ENCODE measurements at places on chromosomes 3 and 15. TPM values are rescaled to one million over a fixed set of nuclear protein-coding genes. Genes with fewer than 3 reads are reported as not detected.

CHRD gene
- total RNA-seq: 2.6 TPM

HTR3D gene
- total RNA-seq: not detected

CCDC54 gene
- total RNA-seq: not detected

TEX55 gene
- not detected for total RNA-seq

NR2F2 gene
- total RNA-seq: 23.9 TPM

TF gene
- total RNA-seq: 0.17 TPM

SERP1 gene
- total RNA-seq: 232 TPM

LSMEM2 gene
- not detected for total RNA-seq

CLDN16 gene
- total RNA-seq: not detected

CSTA gene
- 2.6 TPM for total RNA-seq

SPG11 gene
- 126 TPM for total RNA-seq

PLAAT1 gene
- not detected for total RNA-seq

TGM5 gene
- not detected for total RNA-seq

SPTBN5 gene
- 0.29 TPM for total RNA-seq

SLC22A14 gene
- 0.15 TPM for total RNA-seq

STOML1 gene
- total RNA-seq: 23.9 TPM

C2CD4A gene
- not detected for total RNA-seq

UROC1 gene
- total RNA-seq: not detected

DAPK2 gene
- total RNA-seq: 1.7 TPM

WDR76 gene
- 4.1 TPM for total RNA-seq

NMNAT3 gene
- 0.83 TPM for total RNA-seq

THAP10 gene
- total RNA-seq: 2.5 TPM

SUSD5 gene
- 2.5 TPM for total RNA-seq

LSG1 gene
- 32.3 TPM for total RNA-seq

ZNF662 gene
- 2.8 TPM for total RNA-seq

RHOV gene
- total RNA-seq: not detected

ECE2 gene
- under 0.01 TPM for total RNA-seq

RTP3 gene
- not detected for total RNA-seq

PROS1 gene
- 25.2 TPM for total RNA-seq

TUSC2 gene
- total RNA-seq: 11.2 TPM

TMEM212 gene
- not detected for total RNA-seq

CCK gene
- 15.3 TPM for total RNA-seq

SHC4 gene
- total RNA-seq: 2.0 TPM

NANOGP8 gene
- 0.15 TPM for total RNA-seq

TRIM71 gene
- not detected for total RNA-seq

GOLGA8M gene
- total RNA-seq: 1.2 TPM

SCG5 gene
- 15.3 TPM for total RNA-seq

NRG4 gene
- 0.15 TPM for total RNA-seq

MUC20 gene
- total RNA-seq: 0.50 TPM

CASR gene
- total RNA-seq: not detected

Data from smooth muscle cell of trachea (primary cell).